Spinal cord (tissue), 10 donors: ENCODE measurements at places on chromosomes 6 and 20. TPM values are rescaled to one million over a fixed set of nuclear protein-coding genes. Genes with fewer than 3 reads are reported as not detected.

RSPH9 gene
- total RNA-seq = 4.7 TPM

GRCh38 chr20:59751075-59751711 is 146.9 kb downstream of the PHACTR3 start:
- H3K36me3 ChIP-seq = peaks cover 58% of the 10 kb centered on the region
- peaks cover 50% of the 10 kb centered on the region for H3K4me1 ChIP-seq

DNA sequence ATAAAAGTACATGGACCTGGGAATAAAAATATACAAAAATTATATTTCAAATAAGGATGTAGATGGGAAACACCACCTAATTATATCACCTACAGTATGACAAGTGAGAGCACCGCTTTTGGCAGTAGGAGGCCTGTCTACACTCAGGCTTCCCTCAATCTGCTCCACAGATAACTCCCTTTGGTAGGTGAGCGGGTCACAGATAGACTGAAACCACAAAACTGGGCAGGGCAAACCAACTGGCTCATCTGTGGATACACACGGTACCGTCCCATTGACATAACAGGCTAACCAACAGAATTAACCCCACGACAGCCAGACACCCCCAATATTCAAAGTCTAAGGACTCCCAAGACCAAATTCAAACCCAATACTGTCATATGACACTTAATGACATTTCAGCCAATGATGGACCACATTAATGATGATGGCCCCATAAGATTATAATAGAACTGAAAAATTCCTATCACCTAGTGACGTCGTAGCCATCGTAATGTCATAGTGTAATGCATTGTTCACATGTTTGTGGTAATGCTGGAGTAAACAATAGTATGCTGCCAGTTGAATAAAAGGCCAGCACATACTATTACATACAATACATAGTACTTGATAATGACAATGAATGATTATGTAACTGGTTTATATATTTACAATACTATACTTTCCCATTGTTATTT is 109.7 kb downstream of the MBOAT1 start:
- no peaks in the 10 kb centered on the region for H3K4me1 ChIP-seq
- H3K27me3 ChIP-seq = no peaks in the 10 kb centered on the region
- DNase-seq = no peak
- H3K27ac ChIP-seq = no peak overlapping the region

EDN1 gene
- total RNA-seq = 9.9 TPM

- H3K4me3 ChIP-seq = no peak overlapping the region
- H3K4me1 ChIP-seq = no peaks in the 10 kb centered on the region
- peaks cover 9% of the 10 kb centered on the region for H3K36me3 ChIP-seq
- no peak overlapping the region for H3K27ac ChIP-seq
- DNase-seq = no peak
- no peaks in the 10 kb centered on the region for H3K27me3 ChIP-seq
Observed at GRCh38 chr6:136831873-136832562, 9.6 kb downstream of the PEX7 start.

POLR3F gene
- 15.9 TPM for total RNA-seq

DNA sequence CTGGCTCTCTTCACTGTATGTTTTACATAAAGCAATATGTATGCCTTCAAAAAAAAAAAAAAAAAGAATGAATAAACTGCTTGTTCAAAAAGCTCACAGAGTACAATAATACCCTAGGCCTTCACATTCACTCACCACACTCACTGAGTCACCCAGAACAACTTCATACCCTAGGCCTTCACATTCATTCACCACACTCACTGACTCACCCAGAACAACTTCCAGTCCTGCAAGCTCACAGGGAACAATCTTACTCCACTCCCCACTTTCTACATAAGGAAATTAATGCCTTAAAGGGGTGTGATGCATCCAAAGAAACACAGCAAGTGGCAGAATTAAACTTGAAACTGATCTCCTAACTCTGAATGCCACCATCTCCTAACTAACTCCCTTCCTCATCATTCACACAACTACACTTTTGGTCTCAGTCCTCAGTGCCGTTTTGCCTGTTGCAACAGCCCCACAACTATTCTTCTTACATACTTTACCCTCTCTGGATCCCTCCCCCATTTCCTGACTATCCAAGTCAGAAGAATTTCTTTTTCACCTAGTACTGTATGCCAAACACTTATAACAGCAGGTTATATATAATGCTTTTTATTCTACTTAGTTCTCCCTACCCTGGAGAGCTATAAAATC is 34.2 kb downstream of the NHSL1 start:
- peaks cover 15% of the 10 kb centered on the region for H3K36me3 ChIP-seq
- no peaks in the 10 kb centered on the region for H3K4me1 ChIP-seq
- DNase-seq = no peak
- no peaks in the 10 kb centered on the region for H3K27me3 ChIP-seq
- H3K27ac ChIP-seq = no peak overlapping the region

- H3K36me3 ChIP-seq = no peaks in the 10 kb centered on the region
- no peak overlapping the region for H3K27ac ChIP-seq
- H3K4me3 ChIP-seq = no peak overlapping the region
- no peak for DNase-seq
Observed at GRCh38 chr20:24309596-24309995, 159.8 kb upstream of the SYNDIG1 start.
